CD4-positive, alpha-beta T cell treated with Interleukin-2 at 100 ng/mL for 4 hours (primary cell): ENCODE measurements at places on chromosomes 2 and 18.
A peak's percentile ranks its signal among the peaks of the same experiment; 100 is the strongest.

- no peak for DNase-seq
Measured at GRCh38 chr2:176156807-176157498, at the start of gene HOXD3. Gene HOXD3, plus strand, starts transcription at chr2:176157307. Its CDS starts 11,808 bp downstream, at chr2:176169115.

GRCh38 chr2:5227062-5227699, 465.0 kb upstream of the SOX11 start:
- DNase-seq = no peak

GRCh38 chr2:120091436-120091835, 78.6 kb downstream of the EPB41L5 start:
- no peak for DNase-seq

DNA sequence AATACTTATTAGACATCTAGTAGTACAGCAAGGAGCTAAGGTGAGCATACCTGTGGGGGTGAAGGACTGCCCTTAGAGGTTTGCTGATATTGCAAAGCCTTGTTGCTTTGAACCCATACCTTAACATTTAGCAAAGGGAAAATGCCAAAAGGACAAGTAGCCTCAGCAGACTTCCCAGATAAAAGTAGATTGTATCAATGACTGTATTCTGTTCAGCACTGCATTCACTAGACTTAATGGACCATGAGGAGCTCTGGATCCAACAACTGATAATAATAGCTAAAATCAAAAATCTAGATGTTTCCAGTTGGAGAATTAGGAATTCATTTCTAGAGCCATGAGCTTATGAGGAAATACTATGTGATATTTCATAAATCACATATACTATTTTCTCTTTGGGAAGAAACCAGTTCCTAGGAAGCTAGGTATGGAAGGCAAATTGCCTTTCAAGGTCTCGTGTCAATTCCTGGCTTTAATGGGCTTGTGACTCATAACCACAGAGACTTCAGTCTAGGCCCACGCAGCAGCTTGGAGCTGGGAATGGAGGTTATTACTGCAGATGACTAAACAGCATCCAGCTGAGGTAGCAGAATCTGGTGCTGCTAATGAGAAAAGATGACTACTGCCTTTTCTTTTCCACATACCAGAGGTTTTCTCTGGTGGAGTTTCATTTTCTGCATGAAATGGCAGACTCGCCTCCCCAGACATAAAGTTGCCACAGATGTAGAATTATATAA, 191.2 kb upstream of the NABP1 start:
- DNase-seq = no peak

GRCh38 chr2:39437522-39438296, 624 bp upstream of the MAP4K3 start:
- peak; percentile 52 for DNase-seq

- DNase-seq = no peak
Measured at GRCh38 chr2:46283693-46284092, 13.5 kb upstream of the EPAS1 start.

DNA sequence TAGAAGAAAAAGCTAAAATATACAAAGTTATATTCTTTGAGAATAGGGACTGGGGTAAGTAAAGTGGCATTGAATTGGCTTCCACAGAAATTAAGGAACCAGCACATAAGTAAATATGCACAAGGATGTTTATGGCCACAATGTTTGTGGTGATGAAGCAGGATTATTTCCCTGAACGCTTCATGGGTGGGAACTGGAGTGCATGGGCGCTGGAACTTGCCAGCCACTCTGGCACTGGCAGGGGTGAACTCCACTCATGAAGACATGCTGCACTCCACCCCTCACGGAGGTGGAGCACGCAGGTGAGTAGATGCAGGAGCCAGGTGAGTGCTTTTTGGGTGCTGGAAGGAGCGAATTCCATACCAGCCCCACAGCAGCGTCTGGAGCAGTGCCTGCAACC, 94.1 kb downstream of the BCL2 start:
- DNase-seq = no peak

DNA sequence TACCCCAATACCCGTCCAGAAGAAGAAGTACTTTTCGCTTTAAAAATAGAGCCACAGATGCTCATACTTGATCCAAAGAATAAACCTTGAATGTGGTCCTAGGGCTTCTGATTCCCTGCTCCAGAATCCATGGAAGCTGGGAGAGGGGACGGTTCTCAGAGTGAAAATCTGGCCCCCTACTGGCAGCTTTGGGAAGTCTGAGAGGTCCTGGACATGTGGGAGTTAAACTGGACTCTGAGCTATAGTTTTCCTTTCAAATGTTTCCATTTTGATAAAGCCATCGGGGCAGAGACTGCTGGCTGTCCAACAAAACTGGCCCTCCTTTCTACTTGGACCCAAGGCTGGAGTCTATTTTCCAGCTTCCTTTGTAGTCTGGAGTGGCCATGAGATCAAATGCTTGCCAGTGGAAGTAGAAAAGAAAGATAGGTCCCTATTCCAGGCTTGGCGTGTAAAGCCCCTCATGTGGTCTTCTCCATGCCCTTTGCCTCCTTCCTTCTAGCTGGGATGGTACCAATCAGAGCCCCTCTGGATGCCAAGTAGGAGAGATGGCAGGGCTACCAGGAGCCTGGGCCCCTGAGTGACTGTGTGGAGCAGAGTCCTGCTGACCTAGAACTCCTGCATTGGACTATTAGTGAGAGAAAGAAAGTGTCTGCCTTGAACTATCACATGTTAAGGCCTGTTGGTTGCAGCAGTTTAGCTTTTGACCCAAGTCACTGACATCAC, 37.7 kb upstream of the TBC1D8 start:
- DNase-seq = no peak

GRCh38 chr2:111668274-111668616, 215.7 kb downstream of the ANAPC1 start:
- no peak for DNase-seq

GRCh38 chr18:76941284-76941683, 118.9 kb downstream of the ZNF236 start:
- DNase-seq = no peak

DNA sequence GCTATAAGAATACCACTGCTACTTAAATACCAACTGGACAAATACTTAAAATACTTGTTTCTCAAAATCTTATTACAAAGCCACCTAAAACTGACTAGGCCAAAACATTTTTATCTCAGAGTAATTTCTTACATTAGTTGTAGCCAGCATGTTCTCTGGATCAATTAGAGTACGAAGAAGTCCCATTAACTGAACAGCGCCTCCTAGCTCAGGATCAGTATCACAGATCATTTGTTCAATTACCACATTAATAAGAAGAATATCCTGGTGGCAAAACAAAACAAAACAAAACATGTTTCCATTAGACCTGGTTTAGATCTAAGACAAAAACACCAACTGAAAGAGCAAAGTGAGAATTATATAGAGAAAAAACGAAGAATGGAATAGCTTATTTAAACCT, 36.0 kb downstream of the PPP4R3B start:
- DNase-seq = peak; percentile 16

DNA sequence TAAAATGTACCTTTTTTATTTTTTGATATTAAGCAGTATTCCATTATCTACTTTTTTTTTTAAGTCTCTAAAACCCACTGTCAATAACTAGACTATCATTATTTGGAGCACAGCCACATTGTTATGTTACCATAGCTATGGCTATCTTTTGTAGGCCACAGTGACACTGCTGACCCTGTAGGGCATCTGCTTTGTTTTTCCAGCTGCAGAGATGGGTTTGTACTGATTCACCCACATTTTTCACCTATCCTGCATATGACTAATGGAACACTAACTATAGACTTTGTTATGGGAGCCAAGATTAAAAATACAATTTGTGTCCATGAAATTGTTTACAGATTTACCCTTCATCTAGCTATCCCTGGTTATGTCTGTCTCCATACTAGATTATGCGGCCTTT, 21.6 kb upstream of the OTX1 start:
- no peak for DNase-seq

DNA sequence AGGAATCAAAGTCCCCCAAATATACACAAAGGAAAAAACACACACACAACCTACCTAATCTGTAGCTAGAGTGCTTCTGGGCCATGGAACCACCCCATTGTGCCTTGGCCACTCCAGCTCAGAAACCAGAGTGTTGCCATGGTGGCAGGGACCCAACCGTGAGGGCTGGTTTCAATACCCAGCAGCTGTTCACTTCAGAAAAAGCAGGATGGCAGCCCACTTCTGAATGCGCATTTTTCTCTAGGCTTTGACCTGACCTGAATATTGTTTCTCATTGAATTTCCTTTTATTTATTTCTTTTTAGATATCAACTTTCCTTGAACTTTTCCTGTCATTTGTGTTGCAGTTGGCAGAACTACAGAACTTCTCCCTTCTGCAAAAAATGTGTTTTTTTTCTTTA, 43.0 kb upstream of the EHBP1 start:
- DNase-seq = no peak

DNA sequence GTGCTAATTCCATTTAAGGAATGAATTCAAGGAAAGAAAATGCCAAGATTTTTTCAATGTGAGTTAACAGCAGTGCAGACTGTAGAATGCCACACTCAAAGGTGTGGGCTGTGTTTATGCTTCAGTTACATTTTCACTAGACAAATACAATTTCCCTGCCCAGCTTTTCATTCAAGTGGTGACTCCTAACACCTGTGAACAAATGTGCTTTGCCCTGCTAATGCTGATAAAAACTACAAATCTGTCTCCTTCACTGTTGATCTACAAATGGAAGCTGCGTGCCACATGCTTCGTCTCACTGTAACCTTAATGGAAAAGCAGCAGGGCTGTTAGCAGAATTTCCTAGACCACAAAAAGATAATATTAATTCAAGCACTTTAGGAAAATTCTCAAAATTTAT, 19.8 kb upstream of the TCF4 start:
- no peak for DNase-seq

GRCh38 chr2:137237055-137237454, 471.7 kb downstream of the THSD7B start:
- DNase-seq = no peak

DNA sequence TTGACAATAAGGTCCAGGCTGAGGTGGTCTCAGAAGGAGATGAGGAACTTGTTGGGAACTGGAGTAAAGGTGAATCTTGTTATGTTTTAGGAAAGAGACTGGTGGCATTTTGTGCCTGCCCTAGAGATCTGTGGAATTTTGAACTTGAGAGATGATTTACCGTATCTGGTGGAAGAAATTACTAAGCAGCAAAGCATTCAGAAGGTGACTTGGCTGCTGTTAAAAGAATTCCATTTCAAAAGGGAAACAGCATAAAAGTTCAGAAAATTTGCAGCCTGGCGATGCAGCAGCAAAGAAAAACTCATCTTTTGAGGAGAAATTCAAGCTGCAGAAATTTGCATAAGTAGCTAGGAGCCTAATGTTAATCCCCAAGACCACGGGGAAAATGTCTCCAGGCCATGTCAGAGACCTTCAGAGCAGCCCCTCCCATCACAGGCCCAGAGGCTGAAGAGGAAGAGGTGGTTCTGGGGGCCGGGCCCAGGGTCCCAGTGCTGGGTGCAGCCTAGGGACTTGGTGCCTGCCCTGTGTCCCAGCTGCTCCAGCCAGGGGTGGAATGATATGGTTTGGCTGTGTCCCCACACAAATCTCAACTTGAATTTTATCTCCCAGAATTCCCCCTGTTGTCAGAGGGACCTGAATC, 73.5 kb downstream of the FIGN start:
- DNase-seq = no peak

GRCh38 chr2:43340066-43340465, 113.7 kb upstream of the ZFP36L2 start:
- no peak for DNase-seq

DNA sequence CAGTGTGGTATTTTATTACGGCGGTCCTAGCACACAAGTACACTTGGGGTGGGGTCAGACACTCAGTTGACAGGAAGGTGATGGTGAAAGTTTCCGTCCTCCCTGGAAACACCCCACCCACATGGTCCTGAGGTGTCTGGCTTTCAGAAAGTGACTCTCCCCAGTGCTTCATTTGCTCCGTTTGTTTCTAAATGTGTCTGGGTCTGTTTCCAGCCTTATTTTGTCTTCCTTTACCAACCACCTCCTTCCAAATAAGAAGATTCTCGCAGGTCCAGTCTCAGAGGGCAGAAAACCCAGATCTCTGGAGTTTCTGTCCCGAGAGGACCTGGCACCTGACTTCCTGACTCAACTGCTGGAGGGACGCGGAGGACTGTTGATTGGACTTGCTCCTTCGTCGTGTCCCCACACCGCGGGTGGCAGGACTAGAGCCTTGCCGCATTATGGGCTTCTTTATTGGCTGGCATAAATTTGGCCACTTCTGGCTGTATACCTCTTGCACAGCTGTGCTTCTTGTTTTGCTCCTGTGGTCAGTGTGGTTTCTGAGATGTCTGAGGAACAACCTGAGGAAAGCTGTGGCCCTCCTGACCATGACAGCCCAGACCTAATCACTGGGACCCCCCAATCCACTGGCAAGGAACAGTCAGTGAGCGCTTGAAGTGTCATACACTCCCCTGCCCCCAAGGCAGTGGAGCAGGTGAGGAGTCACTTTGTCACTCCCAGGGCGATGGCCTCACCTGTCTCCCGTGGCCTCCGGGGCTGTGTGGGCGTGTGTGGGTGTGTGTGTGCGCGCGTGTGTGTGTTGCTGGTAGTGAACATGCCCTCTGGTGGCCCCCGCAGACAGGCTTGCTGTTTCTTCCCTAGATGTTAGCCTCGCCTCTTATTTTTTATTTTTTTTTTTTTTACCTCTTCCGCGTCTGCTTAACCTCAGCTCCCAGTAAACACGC, 45.6 kb downstream of the MEX3C start:
- peak; percentile 64 for DNase-seq

DNA sequence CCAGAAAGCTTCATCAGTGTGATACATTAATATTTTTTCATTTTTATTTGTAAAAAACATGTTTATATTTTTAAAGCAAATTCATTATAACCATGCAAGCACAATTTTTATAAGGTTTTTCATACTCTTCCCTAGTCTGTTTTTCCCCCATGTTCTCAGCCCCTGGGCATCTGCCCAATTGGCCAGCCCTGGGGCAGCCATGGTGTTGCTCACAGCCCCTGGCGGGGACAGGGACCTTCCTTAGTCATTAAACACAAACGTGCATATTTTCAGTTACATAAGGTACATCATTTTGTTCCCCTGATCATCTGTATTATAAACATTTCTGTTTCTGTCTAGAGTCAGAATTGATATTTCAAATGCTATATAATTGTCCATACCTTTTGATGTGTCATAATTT, 150.0 kb downstream of the ESCO1 start:
- DNase-seq = no peak

- peak; percentile 42 for DNase-seq
Measured at GRCh38 chr2:134919341-134920210, 954 bp downstream of the CCNT2 start.

- no peak for DNase-seq
Measured at GRCh38 chr2:150432312-150432625, 55.2 kb downstream of the RND3 start.

DNA sequence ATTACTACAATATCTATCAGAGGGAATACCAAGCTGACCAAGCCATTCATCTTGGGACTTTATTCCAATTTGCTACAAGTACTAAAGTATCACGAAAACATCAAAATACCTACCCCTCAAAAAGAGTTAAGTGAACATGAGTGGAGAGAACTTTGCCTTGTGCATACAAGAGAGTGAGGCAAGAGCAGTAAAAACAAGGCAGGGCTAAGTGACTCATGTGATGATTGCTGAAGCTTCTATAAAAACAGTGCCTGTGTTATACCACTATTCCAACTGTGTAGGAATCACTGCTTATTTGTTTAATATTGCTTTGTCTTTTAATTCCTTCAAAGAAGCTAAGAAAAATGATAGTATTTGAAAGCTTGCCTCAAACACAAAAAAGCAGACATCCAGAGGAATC, 61.2 kb downstream of the FARSB start:
- no peak for DNase-seq
